AG08395 (cell line): ENCODE measurements at places on chromosomes 2 and 18.

- no peak for DNase-seq
Observed at GRCh38 chr18:33239298-33239697, 201.2 kb downstream of the CCDC178 start.

DNA sequence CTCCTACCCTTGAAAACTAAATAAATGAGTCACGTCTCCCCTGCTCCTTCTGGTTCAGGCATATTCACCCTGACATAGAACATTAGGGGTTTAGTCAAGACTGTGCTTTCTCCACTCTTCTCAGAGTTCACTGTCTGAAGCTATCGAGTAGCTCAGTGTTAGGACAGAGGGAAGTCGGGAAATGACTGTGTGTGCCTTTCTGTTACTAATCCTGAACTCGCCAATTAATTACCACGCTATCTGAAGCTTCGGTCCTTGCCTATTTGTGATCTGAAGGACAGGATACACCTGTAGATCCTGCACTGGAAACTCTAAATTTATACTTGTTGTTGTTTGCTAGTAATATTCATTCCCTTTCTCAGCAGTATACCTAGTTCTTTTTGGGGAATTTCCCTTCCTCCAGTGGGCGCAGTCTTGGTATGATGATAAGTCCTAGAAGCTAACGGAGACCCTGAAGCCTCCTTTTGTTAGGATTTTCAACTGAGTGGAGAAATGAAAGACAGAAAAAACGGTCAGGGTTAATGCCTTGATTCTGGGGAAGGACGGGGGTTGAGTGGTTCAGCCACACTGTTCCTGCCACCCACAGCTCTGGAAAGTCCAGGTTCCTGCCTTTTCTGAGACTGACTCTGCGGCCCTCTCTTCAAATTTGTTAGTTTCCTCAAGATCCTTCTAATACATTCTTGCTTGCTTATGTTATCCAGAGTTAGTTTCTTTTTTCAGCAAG, 218.0 kb downstream of the DLGAP1 start:
- no peak for DNase-seq

- no peak for DNase-seq
Observed at GRCh38 chr18:47863041-47863440, 67.4 kb downstream of the SMAD2 start.

DNA sequence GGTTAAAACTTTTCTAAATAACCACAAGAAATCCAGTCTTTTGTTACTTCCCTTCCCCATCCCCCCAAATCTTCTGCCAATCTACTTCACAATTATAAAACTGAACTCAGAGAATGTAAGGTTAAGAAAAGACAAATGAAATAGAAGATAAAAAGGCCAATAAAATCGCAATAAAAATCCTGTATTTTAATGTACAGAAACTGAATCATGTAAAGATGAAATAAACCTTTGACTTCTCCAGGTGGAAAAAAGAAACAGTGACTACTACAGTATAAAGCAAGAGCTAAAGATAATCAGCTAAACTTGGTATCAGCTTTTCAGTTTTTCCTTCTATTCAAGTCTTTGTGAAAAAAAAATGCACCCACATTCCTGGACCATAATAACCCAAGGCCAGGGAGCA, 1.7 kb downstream of the SYT4 start:
- no peak for DNase-seq

DNA sequence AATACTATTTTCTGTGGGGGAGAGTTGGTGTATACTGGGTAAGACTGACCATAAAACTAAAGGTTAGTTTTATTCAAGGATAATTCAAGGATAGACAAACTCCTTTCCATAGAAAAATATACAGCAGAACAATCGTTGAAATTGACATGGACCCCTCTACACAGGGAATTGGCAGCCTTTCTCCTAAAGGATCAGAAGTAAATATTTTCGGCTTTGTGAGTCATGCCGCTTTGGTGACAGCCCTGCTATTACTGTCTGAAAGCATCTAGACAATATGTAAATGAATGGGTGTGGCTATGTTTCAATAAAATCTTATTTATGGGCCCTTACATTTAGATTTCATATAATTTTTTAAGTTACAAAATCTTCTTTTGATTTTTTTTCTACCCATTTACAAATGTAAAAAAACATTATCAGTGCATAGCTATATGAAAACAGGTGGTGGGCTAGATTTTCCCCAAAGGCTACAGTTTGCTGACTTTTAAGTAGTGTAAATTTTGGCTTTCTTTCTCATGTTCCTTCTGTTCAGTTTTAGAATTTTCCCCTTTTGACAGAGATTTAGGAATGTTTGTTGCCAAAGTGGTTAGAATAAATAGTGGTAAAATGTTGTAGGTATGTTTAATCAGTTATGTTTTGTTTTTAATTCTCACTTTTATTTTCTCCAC, 270.6 kb downstream of the DCC start:
- DNase-seq, result no peak

DNA sequence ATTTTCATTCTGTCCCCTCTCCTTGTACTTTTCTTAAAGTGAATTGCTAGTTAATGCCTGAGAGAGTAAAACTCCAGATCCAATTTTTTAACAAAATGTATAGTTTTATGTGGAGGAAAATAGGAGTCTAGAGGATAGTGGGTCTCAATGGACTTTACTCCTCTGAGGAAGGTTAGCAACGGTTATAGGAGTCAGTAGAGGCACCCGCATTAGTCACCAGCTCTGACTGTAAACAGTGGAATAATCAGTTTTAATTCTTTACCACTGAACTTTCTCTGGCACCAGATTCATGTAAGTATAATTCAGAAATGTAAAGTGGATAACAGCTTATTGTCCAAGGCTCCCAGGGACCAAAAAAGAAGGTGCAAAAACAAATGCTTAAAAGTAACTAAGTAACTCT, 38.7 kb upstream of the HNMT start:
- no peak for DNase-seq

GRCh38 chr2:235486729-235487128, 7.1 kb upstream of the AGAP1 start:
- DNase-seq, result no peak

DNA sequence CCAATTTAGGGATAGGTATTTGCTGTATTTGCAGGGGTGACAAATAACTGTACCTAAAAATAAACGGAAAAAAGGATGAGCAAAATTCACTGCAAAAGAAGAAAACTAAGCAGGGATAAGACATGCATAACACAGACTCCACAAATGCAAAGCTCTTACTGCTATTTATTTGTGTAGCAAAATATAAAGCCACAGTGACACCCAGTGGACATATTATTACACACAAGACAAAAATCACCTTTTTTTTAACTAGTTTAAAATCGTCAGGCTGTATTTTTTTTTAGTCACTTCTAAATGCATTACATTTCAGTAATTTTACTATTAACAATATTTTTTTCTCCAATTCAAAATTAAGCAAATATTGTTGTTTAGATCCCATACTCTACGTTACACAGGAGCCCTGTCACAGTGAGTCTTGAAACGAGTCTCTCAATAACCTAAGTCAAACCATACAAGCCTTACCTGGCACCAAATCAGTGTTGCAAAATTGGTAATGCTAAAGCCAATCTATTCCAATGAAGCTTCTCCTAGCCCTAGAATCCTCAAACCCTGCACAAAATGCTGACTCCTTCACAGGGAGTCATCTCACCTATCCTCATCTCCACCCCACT, 23.7 kb downstream of the METTL4 start:
- peak; percentile 51 for DNase-seq

DNA sequence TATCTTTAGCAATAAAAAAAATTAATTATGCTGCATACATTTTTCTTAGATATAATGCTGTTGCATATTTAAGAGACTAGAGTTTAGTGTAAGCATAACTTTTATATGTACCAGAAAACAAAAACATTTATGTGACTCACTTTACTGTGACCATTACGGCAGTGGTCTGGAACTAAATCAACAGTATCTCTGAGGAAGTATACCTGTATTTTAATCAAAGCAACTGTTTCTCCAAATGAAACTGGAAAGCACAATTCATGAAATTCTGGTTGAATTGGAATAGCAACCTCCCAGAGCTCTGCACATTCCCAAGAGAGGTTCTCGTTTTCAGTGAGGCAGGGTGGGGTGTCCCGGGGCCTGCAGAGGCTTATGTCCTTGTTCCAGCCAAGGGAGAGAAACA, 112.2 kb upstream of the TACR1 start:
- DNase-seq, result no peak

DNA sequence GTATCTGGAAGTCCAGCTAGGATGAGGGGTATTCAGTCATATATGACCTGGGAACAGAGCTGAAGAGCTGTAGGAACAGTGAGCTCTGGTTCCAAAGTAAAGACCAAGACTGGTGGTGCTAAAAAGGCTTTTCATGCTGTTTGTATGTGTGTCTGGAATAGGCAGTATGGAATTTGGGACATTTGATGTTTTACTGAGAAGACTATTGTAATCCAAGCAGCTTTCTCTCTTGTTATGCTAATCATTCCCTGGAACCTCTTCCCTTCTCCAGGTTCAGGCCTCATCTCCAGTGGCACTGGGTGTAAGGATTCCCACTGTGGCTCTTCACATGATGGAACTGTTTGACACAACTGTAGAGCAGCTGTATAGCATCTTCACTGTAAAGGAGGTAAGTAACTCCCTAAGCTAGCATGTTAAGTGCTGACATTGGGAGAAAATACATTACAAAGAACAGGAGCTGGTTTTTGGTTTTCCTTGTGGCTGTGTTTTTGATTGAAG, 23.3 kb downstream of the C2orf74 start:
- DNase-seq, result no peak

DNA sequence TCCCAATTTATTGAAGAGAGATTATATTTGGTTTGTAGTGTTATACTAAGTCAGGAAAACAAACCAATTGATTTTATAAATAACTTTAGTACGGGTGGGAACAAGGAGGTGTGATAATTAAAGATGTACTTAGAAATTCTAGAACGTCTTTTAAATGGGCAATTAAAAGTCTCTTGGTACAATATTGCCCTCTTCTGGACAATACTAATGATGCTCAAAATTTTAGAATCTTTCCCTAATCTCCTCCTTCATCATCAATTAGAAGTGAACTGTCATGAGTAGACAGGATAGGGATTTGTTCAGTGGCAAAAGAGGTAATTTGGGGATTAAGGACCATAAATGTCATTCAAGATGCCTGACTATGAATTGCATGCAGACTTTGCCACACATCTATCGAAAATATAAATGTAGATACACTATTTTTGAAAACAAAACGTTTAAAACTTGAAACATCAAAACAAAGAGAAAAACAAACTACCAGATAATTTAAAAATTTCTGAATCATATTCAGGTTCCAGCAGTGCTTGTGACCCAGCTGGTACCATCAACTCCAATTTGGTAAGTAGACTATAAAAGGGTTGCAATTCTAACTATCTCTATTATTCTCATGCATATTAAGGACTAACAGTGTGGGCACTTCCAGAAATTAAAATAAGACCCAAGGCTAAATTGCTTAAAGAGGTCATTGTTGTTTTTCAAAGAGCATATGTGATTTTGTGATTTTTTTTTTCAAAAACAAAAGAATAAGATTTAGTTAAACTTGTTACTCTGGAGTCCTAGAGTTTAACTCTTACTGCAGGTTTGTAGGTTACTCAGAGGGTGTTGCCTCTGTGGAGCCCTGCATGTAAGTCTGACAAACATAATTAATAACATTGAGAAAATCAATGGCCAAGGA, 123.5 kb downstream of the LAMA3 start:
- peak; percentile 48 for DNase-seq

DNA sequence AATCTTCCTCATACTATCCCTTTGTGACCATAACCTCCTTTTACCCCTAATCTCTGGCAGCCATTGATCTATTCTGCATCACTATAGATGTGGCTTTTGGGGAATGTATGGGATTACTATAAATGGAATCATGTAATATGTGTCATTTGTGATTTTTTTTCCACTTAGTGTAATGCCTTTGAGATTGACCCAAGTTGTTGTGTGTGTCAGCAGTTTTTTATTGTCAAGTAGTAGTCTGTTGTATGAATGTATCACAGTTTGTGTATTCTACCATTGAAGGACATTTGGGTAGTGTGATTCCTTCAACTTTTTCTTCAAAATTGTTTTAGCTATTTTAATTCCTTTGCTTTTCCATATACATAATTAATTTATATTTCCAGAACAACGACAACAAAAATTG, 18.6 kb downstream of the VRK2 start:
- DNase-seq, result no peak

DNA sequence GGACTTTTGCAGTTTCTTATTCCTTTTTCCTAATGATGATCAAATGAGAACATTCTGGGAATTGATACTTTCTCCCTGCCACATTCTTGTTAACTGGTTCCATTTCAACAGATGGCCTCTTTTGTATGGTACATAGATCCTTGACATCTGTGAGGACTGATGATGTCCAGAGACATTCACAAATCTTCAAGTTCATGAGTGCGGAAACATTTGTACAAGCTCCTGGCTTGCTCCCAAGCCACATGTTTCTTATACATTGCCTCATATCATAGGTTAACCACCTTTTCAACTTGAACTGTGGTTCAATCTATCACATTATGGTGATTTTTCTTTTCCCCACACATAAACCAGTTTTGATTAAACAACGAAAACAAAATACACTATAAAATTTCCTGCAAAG, 267.3 kb downstream of the CLIP4 start:
- DNase-seq, result no peak

DNA sequence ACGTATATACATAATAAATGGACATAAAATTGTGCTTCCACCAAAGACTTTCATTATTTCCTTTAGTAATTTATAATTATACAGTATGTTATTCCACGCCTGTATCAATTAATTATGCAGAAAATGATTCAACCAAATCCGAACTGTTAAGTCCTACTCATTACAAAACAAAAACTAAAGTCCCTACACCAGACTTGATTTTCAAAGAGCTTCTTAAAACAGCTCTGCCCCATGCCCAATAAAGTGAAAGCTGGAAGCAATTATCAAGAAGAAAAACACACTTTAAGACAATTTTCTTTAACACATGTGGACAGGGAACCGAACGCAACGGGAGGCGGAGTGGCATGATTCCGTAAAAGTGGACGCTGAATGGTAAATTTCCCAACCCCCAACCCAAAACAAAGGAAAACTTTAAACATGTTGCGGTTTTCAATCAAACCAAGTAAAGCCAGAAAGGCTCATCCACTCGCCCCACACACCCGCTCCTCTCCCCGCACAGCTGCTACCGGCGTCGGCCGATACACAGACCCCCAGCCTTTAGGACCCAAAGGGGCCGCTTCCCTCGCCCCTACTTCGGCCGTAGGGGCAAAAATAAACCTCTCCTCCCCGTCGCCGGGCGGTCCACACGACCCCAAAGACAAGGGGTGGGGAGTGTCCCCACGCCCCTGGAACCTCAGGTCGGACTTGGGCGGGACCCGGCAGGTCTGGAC, 705 bp downstream of the YES1 start:
- DNase-seq, result no peak

DNA sequence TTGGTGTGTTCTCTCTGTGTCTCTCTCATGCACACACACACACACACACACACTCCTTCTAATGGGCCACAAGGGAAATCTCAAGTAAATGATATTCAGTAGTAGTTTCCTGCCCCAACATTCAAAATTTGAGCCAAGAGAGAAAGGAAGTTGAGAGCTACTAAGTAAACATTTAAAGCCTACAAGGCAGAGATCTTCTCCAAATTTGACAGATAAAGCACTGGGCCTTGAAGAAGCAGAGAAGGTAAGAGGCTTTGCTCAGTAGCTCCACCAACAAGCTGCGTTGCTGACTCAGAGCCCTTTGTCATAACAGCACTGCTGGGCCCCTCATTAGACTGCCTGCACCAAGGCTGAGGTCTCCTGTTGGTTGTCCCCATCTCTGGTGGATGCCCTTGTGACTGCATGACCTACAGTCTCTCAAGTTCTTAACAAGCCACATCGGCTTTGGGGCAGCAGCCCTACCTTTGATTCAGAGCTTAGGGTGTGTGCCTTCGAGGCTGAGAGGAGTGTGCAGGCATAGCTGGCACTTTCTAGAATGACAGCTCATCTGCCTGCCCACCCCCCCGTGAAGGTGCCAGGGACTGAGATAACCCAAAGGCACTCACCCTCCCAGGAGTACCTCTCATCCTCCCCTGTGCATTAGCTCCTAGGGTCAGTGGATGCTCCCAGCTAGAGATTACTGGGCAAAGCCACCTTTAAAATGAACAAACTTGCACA, 32.3 kb upstream of the NEB start:
- DNase-seq, result no peak
